ENCODE measurements at places on chromosomes 7 and 10.

- DNase-seq = no peak
Measured at GRCh38 chr10:117502421-117503243, 39.9 kb upstream of the EMX2 start.

DNA sequence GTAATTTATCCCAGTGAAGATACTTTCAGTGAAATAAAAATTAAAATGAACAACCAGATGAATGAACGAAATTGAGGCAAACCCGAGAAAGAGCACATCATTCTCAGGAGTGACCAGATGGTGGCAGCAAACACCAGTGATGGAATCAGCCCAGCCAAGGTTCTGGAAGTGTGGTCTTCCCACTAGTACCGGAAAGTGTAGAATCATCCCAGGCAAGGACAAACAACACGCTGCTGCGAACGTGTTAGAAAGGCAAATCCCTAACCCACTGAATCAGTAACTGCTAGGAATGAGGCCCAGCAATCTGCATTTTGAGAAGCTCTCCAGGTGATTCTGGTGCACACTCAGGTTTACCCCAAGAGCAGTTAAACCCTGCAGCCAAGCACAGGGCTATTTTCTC lies 15.5 kb upstream of the SLC18A3 start:
- peak; percentile 44 for DNase-seq

DNA sequence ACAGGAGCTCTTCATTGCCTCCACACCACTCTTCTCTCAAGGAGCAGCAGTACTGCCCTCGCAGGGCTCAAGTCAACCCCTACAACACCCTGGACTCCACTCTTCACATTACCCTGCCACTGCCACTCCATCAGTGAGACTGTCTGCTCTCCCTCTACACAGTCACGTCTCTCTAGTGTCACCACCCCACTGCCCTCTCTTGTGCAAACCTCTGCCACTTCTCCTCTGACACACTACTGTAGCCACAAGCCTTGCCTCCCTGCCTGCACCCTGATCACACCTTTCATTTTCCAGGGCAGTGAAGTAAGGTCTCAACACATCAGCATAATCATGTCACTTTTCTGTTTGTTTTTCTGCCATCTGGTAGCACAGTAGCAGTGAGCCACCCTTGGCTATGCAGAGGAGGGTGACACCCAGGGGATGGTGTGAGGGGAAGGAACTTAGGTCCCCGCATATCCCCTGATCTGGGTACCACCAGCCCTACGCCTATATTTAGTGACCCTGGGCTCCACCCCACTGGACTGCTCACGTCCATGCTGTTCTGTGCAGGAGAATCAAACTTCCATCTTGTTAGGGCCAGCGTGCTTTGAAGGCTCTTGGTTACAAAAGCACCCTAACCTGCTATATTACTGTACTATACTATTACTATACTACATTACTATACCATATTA lies 1.6 kb downstream of the C10orf143 start:
- no peak for DNase-seq

DNA sequence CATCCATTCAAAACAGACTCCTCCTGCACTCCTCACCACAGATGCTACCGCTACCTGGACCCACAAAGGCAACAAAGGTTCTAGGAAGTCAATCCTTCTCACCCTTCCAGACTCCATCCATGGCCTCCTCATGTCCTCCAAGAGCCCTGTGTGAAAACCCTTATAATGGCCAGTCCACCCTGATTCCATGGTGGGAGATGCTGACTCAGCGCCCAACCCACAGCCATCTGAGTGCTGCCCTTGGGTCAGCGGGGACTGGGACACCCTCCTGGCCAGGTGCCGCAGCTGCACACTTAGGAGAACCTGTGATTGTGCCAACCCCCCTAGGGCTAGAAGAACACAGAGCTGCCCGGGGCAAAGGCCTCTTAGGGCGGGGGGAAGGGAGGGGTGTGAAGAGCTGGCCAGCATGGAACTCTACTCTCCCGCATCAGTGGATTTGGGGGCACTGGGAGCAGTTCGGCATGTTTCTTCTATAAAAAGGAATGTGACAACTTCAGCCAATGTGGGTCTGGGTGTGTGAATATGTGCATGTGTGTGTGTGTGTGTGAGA lies 25.4 kb downstream of the TMEM273 start:
- DNase-seq = no peak

DNA sequence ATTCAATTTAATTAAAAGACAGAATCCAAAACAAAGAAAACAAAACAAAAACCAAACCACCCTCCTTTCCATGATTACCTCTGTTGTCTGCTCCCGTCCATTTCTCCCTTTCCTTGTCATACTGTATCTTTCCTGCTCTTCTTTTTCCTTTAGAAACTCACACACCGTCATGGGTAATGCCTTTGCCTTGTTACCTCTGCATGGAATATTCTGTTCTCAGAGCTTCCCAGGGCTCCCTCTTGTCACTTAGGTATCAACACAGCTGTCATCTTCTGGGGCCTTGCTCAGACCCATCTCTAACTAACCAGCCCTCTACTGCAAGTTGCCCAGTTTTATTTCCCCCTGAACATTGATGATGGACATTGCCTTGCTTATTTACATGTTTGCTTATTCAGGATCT lies 30.2 kb upstream of the GIMAP8 start:
- no peak for DNase-seq

DNA sequence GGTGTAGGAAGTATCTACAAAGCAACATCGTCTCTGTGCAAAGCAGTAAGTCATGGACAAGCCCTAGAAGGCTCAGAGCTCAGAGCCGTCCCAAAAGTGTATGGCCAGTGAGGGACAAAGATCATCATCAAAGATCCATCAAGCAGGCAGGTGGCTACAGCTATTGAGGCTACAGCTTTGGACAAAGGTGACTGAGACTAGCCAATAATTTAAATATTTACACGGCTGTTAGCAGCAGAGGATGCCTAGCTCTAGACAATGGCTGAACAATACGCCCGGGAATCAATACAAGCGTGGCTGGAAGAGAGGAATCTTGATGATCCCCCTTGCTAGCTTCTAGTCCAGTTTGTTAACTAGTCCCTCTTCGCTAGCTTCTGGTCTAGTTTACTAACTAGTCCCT lies 17.9 kb downstream of the NMT2 start:
- no peak for DNase-seq

GRCh38 chr7:78543976-78544375 lies 745.4 kb downstream of the PHTF2 start:
- no peak for DNase-seq

GRCh38 chr10:69880301-69881081 lies 78.8 kb downstream of the COL13A1 start:
- DNase-seq = no peak

GRCh38 chr7:70410134-70410750 lies 721.7 kb upstream of the GALNT17 start:
- no peak for DNase-seq

- DNase-seq = no peak
Measured at GRCh38 chr7:158264881-158265742, 322.5 kb downstream of the PTPRN2 start.

GRCh38 chr7:373818-374705 lies 84.1 kb downstream of the FOXL3 start:
- DNase-seq = no peak

DNA sequence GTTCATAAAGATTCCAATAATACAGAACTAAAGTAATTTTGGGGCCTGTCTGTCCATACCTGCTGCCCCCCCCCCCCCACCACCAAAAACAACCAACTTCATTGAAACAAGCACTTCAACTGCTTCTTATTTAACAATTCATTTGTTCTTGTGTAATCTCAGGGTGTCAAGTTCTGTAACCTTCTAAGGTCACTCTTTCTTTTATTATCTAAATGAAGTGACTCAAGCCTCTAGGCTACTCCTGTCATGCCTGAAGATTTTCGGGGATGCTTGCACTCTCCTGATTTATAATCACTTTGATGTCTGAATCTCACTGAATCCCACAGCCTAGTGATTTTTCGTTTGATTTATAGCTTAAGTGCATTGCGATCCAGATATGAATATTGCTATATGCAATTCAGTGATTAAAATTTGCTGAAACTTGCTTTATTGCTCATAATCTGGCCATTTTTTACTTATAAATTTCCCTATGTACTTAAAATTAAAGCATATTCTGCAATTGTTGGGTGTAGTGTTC lies 27.2 kb downstream of the GARIN1A start:
- no peak for DNase-seq

GRCh38 chr10:62084451-62084850 lies 183.0 kb downstream of the ARID5B start:
- DNase-seq = no peak

DNA sequence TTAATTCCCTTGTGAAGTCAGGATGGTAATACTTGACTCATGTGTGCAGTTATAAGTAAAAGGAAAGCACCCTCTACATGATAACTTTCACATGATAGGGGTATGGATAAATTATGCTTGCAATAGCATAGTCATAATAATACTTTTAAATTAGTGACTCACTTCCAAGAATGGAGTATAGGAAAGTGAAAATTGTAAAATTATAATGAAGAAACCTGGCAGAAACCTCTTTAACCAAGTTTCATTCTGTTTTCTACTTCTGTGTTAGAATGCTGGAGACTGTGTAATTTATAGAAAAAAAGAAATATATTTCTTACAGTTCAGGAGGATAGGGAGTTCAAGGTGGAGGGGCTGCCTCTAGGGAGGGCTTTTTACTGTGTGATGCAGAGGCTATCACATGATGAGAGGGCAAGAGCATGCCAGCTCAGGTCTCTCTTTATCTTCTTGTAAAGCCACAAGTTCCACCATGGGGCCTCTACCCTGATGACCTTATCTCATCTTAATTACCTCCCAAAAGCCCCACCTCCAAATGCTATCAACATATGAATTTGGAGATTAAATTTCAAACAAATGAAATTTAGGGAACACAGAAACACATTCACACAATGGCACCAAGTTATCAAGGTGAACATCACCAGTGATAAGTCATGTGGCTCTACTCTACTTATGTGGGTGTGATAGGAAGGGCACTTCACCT lies 43.2 kb downstream of the HDAC9 start:
- no peak for DNase-seq

- DNase-seq = no peak
Measured at GRCh38 chr10:110861930-110862649, 9.6 kb upstream of the PDCD4 start.

DNA sequence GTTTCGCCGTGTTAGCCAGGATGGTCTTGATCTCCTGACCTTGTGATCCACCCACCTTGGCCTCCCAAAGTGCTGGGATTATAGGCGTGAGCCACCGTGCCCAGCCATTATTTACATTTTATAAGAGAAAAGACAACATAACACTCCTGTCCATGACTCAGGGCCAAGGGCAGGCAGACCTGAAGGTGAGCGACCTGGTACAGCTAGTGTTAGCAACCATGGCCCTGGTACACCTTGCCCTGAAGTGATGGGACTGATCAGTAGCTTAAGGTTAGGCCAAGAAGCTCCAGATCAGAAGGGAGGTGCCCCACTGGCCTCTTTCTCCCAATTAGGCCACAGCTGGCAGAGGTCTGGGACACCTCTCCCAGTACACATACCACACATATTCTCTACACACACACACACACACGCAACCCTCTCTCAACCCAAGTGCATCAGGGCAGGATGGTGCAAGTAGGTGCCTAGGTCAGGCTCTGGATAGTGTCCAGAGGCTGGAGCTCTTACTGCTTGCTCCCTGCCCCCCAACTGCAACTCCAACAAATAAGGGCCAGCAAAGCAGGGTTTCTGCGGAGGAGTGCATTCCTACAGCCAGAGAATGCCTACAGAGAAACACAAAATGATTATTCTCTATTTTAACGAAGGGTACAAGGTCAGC lies 43.8 kb downstream of the DPCD start:
- DNase-seq = no peak

DNA sequence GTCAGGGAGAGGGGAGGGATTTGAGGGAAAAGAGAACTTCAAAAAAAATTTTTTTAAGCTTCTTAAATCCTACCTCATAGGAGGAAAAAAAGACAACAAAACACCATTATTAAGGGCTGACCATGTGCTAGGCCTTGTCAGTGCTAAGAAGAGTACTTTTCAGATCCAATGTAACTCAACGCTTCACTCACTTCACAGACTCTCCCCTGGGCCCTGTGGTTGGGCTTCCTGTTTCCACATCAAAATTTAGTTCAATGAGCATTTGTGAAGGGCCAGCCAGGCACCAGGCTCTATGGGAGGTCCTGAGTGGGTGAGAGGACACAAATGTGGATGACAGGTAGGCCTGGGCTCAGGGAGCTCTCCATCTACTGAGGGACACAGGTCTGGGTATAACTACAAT lies 249.8 kb downstream of the PTEN start:
- no peak for DNase-seq

- no peak for DNase-seq
Measured at GRCh38 chr10:21579291-21579690, 45.3 kb downstream of the MLLT10 start.

DNA sequence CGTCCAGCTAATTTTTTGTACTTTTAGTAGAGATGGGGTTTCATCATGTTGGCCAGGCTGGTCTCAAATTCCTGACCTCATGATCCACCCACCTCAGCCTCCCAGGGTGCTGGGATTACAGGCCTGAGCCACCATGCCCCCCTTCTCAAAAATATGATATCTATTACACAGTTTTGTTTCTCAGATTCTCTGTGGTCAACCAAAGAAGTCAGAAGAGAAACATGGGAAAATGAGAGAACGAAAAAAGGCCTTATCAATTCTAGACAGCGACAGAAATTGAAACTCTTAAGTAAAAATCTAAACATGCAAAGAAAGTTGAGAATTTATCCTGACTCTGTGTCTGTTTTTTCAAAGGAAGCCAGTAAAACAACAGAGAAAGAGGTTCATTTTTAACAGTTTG lies 283.8 kb upstream of the PLXDC2 start:
- no peak for DNase-seq

DNA sequence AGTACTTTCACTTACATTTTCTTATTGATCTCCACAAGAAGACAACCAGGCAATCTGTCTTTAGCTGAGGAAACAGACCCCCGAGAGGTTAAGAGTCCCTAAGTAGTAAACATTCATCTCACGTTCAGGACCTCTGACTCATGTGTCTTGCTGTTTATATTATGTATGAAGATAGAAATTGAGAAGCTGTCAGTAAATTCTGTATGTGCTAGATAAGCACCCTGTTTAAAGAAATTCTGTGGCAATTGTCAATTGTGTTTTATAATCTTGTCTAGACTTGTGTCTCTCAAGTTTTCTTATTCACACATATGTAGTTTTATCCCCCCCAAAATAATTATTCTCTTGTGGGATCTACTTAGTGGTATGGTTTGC lies 14.5 kb downstream of the ADK start:
- DNase-seq = no peak
